NAMALWA (cell line): ENCODE measurements at places on chromosomes 3 and 15.

GRCh38 chr3:177589041-177589650 lies 391.9 kb upstream of the TBL1XR1 start:
- DNase-seq = no peak

DNA sequence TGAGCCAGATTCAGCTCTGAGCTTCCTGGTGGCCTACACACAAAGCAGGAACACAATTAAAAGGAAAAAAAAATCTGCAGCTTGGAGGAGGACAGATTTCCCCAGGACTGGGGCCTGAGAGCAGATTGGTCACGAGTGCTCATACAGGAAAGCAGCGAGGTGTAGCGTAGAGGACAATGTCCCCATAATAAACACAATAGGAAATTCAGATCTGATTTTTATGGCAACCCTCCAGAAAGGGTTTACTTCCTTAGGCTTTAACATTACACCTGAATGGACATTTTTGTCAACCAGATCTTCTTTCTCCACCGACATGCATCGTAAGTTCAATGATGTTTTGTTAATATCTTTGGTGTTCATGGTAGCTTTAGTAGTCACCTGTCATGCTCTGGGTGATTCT lies 23.3 kb downstream of the SLC6A20 start:
- no peak for DNase-seq

- DNase-seq = no peak
Measured at GRCh38 chr15:49044002-49044401, 2.2 kb downstream of the SECISBP2L start.

- DNase-seq = no peak
Measured at GRCh38 chr3:157938154-157938779, 168.0 kb downstream of the SHOX2 start.

DNA sequence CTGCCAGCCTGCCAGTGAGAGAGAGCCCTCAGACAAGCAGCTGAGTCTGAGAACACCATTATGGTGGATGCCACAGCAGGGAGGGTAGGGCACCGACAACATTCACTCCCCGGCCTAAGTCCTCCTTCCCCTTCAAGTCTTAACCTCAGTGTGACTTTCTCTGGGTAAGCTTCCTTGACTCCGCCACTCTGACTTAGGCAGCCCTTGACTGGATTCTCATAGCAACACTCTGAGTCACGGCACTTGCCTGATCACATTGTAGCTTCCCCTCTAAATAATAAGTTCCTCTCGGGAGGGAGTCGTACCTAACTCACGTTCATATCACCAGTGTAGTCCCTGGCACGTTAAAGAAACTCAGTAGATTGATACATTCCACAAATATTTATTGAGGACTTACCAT lies 180.5 kb downstream of the FOXB1 start:
- no peak for DNase-seq

DNA sequence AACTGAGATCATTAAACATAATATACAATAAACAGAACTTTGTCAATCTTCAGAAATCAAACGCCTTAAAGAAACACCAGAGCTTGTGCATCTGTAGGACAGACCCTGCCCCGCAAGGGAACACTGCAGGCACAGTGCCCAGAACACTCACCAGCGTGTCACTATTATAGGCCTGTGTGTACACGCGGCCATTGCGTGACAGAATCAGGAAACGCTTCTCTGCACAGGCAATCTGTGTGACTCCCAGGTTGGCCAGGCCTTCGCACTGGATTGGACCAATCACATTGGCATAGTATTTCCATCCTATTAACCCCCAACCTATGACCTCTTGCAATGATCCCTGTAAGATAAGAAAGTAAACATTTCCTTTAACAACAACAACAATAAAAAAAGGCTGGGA lies 52.9 kb downstream of the HERC2 start:
- no peak for DNase-seq
